Epithelial cell of proximal tubule (primary cell): ENCODE measurements at places on chromosomes 12 and 14.

DNA sequence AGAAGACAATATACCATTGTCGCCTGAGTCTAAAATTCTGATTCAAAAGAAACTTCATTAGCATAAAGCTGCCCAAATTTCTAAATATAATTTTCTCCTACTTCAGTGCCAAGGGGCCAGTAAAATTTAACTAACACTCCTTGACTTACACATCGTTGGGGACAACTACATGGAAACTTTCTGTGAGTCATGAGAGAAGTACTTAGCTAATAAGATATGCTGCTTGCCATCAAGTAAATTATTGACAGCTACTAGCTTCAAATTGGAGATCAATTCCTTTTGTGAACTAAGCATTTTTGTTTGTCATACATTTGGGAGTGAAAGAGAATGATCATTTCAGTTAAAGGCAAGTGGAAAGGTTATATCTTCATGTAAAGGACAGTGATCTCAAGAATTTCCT, 373.3 kb downstream of the MDGA2 start:
- peak; percentile 58 for DNase-seq

GRCh38 chr12:80192087-80192486, 92.8 kb downstream of the OTOGL start:
- DNase-seq, result no peak

DNA sequence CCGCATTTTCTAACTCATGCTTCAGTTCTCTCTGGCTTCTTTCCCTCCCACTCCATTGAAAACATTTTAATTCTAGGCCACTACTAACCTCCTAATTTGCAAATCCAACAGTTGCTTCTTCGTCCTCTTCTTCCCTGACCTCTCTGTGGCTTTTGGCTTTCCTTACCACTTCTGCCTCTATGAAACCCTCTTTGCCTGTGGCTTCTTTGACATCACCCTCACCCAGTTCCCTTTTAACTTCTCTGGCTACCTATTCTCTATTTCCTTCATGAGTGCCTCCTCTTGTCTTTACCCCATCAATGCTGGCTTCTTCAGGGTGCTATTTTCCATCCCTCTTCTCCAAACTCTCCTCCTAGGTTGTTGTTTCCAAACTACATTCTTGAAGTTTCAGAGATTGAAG, 4.4 kb upstream of the HCFC2 start:
- DNase-seq, result no peak

DNA sequence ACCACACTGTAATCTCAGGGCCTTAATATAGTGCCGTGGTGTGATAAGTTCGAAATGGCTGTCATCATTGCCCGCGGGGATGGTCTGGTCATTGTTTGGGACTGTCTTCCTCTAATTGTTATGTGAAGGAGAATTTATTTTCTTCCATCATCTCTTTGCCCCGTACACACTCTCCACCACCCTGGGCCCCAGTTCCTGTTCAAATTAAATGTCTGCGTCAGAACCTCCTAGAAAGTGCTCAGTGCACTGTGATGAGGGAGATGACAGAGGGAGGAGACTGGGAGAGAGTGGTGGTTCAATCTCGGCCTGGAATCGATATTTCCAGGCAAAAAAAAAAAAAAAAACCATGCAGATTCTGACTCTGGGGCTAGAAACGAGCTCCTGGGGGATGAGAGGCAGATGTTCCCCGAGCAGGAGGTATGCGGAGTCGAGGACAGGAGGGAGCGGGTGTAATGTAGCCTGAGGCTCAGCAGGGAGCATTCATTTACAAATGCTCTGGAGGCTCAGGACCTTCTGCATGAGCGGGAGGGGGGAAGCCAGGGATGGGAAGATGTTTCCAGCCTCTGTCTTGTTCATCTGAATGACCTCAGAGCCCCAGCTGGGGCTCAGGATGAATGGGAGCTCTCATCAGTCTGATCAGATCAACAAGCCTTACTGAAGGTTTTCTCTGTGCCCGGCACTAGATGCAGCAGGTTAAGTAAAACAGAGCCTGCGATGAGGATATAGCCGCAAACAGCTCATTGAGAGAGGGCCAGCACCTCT, 219.5 kb downstream of the TBX5 start:
- no peak for DNase-seq

DNA sequence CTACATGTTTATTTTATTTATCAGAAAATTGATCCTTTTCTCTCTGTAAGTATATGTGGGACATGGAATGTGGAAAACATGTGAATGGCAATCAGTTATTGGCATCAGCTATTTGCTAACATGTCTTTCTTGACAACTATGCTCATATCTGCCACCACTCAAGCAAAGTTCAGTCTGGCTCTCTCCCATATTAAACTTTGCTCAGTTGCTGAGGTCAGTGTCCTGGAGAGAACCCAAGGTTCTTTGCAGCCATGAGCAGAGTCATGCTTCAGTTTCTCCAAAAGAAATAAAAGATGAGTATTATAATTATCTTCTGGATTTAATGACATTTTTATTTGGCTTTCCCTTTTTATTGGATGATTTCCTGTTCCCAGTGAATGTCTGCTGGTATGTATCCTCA, 42.6 kb downstream of the A2M start:
- DNase-seq, result no peak

GRCh38 chr12:87185367-87185766, 843.8 kb downstream of the C12orf50 start:
- no peak for DNase-seq

- DNase-seq, result no peak
Measured at GRCh38 chr12:53735-54730, 12.5 kb upstream of the IQSEC3 start.

- no peak for DNase-seq
Measured at GRCh38 chr12:121454921-121455320, 55.0 kb downstream of the RNF34 start.

DNA sequence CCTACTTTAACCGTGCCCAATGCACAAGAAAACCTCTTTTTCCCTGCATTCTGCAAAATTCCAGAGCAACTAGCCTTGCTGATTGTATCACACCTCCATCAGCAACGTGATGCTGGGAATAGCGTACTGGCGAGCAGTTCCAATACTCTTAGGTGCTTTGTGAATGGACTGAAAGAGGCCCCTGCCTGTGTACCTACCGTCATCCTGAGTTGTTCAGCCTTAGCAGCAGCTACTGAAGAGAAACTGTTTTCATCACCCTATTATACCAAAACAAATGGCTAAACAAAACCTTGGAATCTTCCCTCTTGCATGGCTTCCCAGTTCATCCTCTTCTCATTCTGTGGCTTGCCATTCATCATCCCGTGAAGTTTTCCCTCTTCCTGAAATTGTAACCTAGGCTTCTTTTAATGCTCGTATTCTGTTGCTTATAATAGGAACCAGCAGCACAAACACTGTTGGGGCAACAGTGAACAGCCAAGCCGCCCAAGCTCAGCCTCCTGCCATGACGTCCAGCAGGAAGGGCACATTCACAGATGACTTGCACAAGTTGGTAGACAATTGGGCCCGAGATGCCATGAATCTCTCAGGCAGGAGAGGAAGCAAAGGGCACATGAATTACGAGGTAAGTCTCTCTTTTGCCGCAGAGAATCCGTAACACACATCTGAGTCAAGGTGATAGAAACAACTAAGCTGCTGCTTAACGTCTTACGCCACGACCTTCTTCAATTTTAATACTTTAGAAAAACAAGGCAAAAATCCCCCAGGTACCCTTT, 41.9 kb downstream of the RAD52 start:
- DNase-seq, result no peak

GRCh38 chr12:13079440-13079906, 24.0 kb downstream of the GSG1 start:
- no peak for DNase-seq

DNA sequence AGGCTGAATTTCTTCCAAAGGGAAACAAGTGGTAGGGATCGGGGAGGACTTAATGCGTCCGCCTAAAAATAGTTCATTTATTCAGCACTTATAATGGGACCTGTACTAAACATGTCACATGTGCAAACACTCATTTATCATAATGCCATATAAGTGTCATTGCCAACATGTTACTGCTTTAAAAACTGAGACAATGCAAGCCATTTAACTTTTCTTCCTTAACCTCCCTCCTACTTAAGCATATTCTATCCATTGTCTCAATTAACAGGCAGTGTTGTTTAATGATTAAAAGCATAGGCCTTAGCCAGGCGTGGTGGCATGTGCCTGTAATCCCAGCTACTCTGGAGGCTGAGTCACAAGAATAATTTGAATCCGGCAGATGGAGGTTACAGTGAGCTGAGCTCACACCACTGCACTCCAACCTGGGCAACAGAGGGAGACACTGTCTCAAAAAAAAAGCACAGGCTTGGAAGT, 13.5 kb upstream of the SCFD1 start:
- peak; percentile 78 for DNase-seq

GRCh38 chr14:53509276-53510244, 356.4 kb upstream of the DDHD1 start:
- DNase-seq, result no peak

DNA sequence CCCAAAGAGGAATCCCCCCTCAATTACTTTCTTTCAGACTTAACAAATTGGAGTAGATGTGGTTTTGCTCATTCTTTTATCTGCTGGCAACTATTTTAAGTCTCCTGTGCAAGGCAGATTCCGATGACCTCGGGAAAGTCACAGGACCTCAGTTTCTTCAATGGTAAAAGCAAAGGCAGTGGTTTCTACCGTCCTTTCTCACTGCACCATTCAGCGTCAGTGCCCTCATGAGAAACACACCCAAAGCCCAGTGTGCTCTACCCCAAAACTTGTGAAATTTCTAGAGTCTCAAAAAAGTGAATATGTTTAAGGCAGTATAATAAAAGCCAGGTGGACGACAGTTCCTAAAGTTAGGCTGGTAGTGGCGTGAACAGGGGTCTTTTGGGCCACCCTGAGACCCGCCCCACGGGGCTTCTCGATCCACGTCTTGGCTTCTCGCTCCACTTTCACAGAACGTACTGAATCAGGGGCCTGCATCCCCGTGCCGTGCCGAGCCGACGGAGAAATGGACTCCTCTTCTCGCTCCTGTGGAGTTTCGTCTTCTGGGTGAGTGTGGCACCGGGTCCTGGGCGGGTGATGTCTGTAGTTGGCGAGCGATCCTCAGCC, 1.3 kb upstream of the ARHGAP5 start:
- DNase-seq, result no peak

GRCh38 chr12:94957006-94957405, 46.5 kb downstream of the NDUFA12 start:
- no peak for DNase-seq

DNA sequence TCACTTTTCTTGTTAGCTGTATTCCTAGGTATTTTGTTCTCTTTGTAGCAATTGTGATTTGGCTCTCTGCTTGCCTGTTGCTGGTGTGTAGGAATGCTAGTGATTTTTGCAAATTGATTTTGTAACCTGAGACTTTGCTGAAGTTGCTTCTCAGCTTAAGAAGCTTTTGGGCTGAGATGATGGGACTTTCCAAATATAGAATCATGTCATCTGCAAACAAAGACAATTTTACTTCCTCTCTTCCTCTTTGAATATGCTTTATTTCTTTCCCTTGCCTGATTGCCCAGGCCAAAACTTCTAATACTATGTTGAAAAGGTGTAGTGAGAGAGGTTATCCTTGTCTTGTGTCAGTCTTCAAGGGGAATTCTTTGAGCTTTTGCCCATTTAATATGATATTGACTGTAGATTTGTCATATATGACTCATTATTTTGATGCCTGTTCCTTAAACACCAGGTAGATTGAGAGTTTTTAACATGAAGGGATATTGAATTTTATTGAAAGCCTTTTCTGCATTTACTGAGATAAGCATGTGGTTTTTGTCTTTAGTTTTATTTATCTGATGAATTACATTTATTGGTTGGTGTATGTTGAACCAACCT, 26.7 kb downstream of the CLECL1 start:
- no peak for DNase-seq

GRCh38 chr12:6532927-6533652, 1.2 kb upstream of the GAPDH start:
- no peak for DNase-seq

DNA sequence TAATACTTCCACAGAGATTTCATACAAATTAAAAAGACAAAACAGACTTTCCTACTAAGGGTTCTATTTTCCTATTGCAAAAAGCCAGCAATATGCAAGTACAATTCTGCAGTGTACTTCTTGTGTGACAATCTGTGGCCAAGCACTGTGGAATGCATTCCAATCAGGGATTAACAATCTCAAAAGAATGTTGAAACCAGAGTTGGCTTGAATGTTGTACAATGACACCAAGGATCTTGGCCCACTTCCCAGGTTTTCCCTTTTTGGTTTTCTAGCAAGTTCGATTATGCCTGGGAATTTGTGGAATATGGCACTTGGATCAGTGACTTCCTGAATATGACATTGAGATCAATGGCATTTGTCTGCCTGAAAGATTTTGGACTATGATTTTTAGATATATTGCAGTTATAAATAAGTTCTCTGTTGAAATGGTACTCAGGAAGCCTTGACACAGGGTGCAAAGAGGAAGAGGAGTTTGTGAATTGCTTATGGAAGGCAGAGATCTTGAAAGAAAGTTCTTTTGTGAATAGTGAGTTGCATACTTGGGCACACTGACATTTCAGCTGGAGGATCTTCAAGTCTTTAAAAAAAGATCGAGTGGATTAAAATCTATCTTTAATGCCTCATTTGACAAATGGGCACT, 81.4 kb upstream of the FERMT2 start:
- DNase-seq, result peak; percentile 58

GRCh38 chr12:34051486-34051885, 29.2 kb downstream of the ALG10 start:
- DNase-seq, result no peak

- DNase-seq, result no peak
Measured at GRCh38 chr12:101619026-101619786, 24.4 kb downstream of the MYBPC1 start.

DNA sequence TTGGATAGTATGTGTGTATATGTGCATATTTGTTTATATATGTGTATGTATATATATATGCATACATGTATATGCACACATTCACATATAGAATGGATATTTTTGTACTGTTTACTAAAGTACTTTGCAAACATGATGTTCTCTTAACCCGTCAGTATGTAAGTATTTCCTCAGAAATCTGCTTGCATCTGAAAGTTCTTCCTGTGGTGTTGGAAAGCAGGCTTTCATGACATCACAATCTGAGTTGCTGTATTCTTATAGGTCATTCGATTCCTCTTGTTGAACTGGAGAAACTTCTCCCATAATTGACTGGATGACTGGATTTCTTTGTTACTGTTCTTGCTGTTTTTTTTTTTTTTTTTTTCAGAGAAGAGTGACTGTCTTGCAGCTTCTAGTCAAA, 29.1 kb downstream of the GABARAPL1 start:
- no peak for DNase-seq

DNA sequence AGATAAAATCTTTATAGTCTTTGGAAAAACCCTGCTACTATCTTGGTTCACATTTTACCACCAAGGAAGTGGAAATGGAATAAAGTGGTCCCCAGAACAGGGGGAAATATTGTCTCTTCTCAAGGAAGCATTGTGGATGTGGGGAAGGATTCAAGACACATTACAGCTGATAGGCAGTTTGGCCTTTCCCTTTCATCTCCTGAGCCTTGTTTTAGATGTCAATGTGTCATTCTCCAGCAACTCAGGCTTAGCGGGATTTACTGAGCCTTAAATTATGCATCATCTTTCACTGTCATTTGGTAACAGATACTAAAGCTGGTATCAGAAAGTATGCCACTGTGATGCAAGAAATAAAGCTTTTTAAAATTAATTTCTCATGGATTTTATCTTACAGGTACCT, 136.2 kb downstream of the STXBP6 start:
- DNase-seq, result no peak
